Activated naive CD8-positive, alpha-beta T cell treated with anti-CD3 and anti-CD28 coated beads, Interleukin-2, amount 10 ng/mL, durations not matched to agents 7 days and 5 days (primary cell): ENCODE measurements at places on chromosomes 3 and 15. TPM values are rescaled to one million over a fixed set of nuclear protein-coding genes. Genes with fewer than 3 reads are reported as not detected.
A peak's percentile ranks its signal among the peaks of the same experiment; 100 is the strongest.

INSYN1 gene
- total RNA-seq: not detected

DNA sequence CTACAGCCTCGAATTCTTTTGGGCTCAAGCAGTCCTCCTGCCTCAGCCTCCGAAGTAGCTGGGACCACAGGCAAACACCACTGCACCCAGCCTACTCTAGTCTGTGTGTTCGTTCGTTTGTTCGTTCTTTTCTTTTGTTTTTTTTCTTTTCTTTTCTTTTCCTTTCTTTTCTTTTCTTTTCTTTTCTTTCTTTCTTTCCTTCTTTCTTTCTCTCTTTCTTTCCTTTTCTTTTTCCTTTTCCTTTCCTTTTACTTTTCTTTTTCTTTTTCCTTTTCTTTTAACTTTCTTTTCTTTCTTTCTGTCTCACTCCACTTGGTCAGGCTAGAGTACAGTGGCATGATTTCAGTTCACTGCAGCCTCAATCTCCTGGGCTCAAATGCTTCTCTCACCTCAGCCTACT lies 36.8 kb downstream of the LMLN start:
- no peak for DNase-seq

DNA sequence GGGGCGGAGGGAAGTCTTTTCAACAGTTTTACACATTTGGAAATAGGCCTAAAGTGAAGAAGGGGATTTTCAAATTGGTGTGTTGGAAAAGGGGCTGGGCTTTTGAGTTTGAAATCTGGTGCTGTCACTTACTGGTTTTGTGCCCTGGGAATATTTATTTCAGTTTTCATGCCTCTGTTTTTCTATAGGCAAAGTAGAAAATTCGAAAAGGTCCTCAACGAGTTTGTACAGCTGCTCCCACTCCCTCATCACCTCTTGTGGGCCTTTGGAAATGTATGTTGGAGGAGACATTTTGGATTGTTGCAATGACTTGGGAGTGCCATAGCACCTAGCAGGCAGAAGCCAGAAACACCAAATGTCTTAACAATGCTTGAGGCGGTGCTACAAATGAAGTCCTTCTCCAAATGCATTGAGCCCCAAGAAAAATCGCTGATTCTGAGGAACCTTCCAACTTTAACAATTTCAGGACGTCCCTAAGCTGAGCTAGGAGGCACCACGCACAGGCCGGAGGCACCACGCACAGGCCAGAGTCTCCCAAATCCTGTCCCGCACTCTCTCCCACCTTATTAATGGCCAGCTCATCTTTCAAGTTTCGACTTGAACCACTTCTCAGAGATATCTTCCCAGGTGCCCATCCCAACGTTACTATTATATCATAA lies 639 bp upstream of the POLR2M start:
- DNase-seq: no peak

GRCh38 chr15:89329329-89330084 lies 5.1 kb downstream of the POLG start:
- peak; percentile 49 for DNase-seq

DNA sequence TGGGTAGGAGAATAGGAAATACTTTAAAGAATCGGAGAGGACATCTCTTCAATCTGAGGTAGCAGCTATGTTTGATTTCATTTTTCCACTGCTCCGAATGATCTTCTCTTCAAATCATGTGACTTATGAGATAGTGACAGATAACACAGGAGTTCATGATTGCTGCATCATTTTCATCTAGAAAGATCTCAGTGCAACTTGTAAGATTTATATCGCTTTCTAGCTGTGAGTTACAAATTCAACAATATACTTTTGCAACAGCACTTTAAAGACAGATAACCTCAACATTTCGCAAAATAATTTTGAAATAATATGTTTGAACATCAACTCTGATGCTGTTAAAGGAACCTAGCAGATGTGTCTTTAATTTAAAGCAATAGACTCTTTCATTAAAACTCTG lies 99.9 kb upstream of the CCDC80 start:
- no peak for DNase-seq
